ENCODE measurements at places on chromosomes 6 and 20. TPM values are rescaled to one million over a fixed set of nuclear protein-coding genes. Genes with fewer than 3 reads are reported as not detected.
A peak's percentile ranks its signal among the peaks of the same experiment; 100 is the strongest.

Gene EBF4
- total RNA-seq, result 9.6 TPM

Gene RIN2
- total RNA-seq, result 20.4 TPM

Gene LRFN2
- total RNA-seq, result not detected

Gene ADTRP
- total RNA-seq, result not detected

GRCh38 chr6:113994934-113995342 lies 24.0 kb upstream of the HDAC2 start:
- DNase-seq, result no peak

GRCh38 chr6:121619987-121620740 lies 184.7 kb downstream of the GJA1 start:
- no peak for DNase-seq

DNA sequence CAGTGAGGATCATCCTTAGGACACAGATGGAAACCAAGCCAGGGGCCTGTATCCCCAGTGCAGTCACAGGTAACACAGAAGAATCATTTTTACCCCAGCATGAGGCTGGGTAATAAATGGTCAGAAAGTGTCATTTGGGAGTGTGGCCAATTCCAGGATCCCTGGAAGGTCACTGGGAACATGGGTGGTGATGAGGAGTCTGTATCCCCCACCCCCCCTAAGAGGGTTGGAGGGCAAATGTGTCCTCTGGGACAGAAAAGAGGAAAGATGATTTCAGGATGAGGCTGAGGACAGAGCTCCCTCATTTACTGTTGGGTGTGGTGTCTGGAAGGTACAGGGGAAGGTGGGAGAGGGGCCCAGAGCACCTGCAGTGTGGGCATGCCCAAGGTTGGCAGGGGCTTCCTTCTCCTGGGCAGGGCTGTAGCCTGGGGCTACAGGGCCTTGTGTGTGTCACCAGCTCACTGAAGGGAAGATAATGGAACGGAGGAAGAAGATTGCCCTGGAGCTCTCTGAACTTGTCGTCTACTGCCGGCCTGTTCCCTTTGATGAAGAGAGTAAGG lies 34.5 kb downstream of the PLCG1 start:
- DNase-seq, result no peak

DNA sequence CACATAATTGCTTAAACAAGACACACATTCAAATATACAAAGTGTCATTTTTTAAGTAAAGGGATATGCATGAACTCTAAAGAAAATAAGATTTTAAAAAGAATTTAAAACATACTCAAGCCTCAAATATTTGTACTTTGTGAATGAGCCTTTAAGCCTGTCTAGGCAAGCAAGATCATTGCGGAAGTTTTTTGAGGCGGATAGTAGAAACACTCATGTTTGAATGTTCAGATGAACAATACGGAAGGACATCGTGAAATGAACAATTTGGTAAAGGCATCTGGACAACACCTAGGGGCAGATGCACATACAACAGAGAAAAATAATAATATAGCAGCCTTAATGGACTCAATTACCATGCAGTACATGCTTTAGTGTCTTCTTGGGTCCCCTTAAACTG lies 928.9 kb downstream of the TFAP2A start:
- no peak for DNase-seq

GRCh38 chr6:134376785-134377184 lies 58.9 kb upstream of the SGK1 start:
- DNase-seq, result no peak

DNA sequence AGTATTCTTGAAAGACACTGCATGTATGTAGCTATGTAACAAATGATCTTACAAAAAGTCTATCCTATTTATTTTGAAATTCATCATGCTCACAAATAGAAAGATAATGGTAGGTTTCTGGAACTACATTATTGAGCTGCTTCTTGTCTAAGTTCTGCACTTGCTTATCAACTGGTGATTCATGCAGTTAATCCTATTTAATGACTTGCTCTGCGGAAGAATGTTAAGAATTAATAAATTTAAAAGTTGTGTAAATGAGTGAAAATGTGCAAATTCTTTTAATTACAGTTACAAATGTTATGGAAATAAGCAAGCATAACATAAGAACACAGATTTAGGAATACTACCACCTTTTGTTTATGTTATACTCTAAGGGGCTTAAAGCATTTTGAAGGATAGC lies 67.1 kb upstream of the MCM9 start:
- no peak for DNase-seq

GRCh38 chr20:4112481-4113421 lies 97.4 kb upstream of the RNF24 start:
- DNase-seq, result peak; percentile 70

DNA sequence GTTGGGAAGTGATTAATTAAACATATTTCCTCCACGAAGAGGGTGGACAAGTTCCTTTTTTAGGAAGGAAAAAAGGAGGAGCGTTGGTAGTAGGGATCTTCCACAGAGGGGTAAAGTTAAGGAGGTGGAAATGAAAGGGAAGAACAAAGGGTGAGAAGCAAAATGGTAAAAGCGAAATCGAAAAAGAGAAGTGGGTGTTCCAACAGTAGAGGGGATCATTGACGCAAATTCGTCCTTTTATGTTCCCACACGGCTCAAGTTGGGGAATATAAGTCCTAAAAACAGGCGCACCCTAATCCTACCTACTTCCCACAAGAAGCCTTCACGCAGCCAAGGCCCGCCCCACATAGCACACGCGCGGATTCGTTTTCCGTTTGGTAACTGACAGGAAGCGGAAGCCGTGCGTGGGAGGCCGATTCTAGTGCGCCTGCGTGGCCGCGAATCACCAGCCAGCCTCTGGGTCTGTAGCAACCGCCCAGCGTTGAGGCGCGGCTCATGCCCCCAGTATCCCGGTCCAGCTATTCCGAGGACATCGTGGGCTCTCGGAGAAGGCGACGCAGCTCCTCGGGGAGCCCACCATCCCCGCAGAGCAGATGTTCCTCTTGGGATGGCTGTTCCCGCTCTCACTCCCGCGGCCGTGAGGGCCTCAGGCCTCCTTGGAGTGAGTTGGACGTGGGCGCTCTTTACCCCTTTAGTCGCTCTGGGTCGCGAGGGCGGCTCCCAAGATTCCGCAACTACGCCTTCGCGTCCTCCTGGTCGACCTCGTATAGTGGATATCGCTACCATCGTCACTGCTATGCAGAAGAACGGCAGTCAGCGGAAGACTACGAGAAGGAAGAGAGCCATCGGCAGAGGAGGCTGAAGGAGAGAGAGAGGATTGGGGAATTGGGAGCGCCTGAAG lies at the start of gene NKAPL:
TSS of gene NKAPL (plus strand) at position 421 of the 901 bp plus-strand sequence. CDS start at position 496, 75 bp downstream.
- peak; percentile 78 for DNase-seq

Data from body of pancreas (tissue), 4 donors.